ENCODE measurements at places on chromosomes 3 and 15. TPM values are rescaled to one million over a fixed set of nuclear protein-coding genes. Genes with fewer than 3 reads are reported as not detected.

Gene GASK1A
- 0.18 TPM for total RNA-seq

Gene IL17RE
- 0.51 TPM for total RNA-seq

Gene CCDC191
- total RNA-seq: 1.7 TPM

DNA sequence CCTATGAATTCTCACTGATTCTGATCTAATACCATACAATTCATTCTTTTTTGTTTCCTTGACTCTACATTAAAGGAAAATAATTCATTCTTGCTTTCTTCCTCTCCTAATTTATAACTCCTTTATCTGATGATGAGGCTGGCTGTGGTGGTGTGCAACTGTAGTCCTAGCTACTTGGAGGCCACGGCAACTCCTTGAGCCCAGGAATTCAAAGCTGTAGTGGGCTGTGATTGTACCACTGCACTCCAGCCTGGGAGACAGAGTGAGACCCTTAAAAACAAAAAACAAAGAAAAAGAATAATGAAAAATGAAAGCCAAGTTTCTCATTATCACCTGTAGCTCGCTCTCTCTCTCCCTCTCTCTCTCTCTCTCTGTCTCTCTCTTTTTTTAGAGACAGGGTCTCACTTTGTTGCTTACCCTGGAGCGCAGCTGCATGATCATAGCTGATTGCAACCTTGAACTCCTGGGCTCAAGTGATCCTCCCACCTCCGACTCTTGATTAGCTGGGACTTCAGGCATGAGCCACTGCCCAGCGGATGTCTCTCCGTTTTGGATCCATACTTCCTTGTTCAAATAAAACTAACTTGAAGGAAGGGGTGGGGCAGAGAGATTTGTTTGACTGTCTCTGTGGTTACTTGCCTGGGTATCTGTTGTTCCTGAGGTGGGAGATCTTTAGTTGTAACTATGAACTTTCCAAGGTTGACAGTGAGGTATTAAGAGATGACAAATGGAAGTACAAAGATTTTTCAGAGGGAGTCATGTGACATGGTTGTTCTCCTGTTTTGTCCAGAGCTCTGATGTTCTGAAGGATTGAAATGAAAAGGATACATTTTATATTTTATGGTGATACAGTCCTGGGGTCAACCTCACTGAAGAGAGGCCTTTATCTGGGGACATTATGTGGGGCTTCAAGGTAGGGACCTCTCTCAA is 46.9 kb downstream of the STARD9 start:
- DNase-seq: no peak

DNA sequence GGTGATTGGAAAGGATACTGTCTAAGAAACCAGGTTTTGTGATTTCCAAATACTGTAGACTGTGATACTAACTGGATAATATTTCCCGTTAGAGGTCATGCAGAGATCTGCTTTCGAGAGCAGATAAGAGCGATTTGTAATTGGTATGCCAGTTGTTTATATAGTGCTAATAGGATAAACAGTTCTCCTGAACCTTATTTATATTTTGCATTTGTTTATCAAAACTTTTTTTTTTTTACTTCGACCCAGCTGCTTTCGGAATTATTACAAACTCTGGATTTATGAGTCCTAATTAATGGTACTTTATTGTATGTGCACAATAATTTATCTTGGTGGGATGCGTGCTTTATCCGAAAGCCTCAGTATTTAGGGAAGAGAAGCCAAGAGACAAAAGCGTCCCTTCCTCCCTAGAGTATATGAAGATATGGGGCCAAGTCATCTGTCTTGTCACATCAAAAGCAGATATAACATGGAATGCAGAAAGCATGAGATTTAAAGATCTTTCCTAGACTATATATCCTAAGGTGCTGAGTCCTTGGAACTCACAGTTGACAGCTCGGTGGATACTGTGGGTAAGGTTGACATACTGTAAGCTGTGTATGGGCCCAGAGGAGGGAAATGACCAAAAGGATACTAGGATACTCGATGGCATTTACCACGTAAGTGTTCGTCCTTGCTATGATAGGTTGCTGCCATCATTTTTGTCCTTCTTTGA is 62.2 kb downstream of the SMAD6 start:
- no peak for DNase-seq

- no peak for DNase-seq
Observed at GRCh38 chr15:81335631-81336030, 11.7 kb upstream of the STARD5 start.

Data from GM12878 (cell line).